ENCODE measurements at places on chromosomes 16 and 17.
A peak's percentile ranks its signal among the peaks of the same experiment; 100 is the strongest.

- no peak for DNase-seq
Observed at GRCh38 chr17:32485261-32486110, 1.3 kb upstream of the CDK5R1 start.

GRCh38 chr17:35898283-35899070 is 18.3 kb upstream of the CCL5 start:
- no peak for DNase-seq

GRCh38 chr17:8421571-8421970 is 14.1 kb upstream of the NDEL1 start:
- DNase-seq = no peak

DNA sequence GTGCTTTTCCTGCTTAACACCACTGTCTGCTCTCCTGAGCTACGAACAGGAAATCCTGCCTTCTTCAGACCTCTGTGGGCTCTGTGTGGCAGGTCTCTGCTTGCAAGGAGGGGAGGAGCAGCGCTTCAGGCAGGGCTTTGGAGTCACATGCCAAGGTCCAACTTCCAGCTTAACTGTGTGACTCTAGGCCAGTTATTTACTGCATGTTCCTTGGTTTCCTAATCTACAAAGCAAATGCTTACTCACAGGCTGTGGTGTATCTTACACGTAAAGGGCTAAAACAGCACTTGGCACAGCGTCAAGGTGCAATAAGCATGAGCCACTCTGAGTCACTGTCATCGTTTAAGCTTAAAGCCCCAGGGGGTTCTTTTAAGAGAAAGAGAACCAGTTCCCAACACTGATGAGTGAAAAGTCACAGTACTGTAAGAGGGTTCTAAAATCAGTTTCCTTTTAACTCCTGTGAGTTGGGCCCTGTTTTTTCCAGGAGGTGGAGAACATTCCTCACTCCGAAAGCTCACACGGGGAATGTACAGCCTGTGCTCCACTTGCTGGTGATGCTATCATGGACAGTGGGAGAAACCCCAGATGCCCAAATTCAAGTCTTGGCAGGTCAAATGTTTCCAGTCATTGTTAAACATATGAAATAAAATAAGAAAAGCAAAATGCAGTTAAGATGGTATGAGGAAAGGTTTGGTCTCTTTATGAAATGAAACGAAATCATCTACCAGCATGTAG is 54.1 kb upstream of the BCAR1 start:
- peak; percentile 52 for DNase-seq

- no peak for DNase-seq
Observed at GRCh38 chr16:80144191-80144590, 396.6 kb upstream of the DYNLRB2 start.

GRCh38 chr16:70380248-70380918 is 33.7 kb downstream of the DDX19A start:
- DNase-seq = peak; percentile 43
